ENCODE measurements at places on chromosomes 16 and 17.

GRCh38 chr16:65769055-65769465, 597.4 kb upstream of the CDH5 start:
- DNase-seq, result no peak

GRCh38 chr16:86762095-86762494, 183.7 kb downstream of the FOXL1 start:
- DNase-seq, result peak; percentile 30

- DNase-seq, result no peak
Observed at GRCh38 chr16:17177959-17178905, 292.5 kb downstream of the XYLT1 start.

DNA sequence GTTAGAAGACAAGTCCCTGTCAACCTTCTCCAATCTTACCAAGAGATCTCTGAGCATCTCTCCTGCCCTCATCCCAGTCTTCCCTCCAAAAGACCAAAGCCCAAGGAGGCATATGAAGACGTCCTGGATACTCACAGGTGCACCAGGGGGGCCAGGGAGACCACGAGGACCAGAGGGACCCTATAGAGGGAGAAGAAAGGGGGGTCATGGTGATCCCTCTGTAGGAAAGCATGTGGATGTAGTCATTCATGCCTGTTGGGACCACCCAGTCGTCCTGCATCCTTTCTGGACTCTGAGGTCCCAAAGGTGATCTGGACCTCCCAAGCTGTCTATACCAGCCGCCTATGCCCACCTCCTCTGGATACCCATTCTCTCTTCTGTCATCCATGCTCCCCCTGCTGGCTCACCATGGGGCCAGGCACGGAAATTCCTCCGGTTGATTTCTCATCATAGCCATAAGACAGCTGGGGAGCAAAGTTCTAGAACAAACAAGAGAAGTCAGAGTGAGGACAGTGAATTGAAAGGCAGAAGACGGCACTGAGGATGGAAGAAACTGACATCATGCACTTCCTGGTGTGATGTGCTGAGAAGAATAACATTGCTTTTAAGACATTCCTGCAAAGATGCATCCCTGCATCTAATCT, 3.3 kb downstream of the COL1A1 start:
- DNase-seq, result peak; percentile 75

DNA sequence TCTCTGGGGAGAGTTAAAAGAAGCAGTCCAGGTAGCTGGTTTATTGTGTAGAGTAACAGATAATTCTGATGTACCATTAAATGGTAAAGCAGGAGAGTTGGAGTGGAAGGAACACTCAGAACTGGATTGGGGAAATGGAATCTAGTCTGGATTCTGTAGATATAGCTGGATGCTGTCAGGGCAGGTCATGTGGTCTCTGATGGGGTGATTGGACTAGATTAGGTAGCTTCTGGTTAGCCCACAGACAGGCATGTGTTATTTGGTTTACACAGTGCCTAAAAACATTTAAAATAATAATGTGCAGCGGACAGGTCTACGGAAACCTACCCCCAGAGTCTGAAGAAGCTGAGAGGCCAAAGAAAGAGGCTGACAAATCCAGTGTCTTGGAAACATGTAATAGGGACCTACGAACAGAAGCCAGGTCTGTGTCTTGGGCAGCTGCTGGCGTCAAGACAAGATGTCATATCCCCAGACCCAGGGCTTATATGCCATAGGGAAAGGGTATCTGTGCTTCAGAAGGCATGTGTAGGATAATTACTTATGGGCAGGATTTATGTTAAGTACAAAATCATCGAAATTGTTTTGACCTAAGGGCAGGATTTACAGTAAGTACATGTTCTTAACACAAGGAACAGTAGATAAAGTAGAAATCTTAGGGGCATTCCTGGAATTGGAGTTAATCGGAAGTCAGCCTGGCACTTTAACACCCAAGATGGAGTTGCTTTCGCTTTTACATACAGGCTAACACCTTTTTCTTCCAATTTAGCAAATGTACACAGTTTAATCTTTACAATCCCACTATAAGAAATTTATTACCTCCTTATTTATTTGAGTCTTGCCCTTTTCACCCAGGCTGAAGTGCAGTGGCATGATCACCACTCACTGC, 12.4 kb downstream of the LUC7L3 start:
- no peak for DNase-seq
